ENCODE measurements at places on chromosomes 5 and 9.

DNA sequence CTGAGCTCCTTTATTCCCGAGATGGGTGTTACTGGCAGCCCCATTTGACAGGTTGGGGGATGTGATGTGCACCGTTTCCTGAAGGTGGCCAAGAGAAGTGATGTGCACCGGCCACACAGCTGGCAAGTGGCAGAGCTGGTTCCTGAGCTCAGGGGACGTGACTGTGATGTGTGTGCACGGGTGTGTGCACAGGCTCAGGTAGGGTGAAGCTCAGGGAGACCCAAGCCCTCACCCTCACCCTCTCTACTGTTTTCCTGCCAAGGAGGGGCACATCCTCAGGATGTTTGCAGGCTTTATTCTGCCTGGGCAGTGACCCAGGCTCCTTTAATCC, 56.6 kb downstream of the WWC1 start:
- no peak for DNase-seq

DNA sequence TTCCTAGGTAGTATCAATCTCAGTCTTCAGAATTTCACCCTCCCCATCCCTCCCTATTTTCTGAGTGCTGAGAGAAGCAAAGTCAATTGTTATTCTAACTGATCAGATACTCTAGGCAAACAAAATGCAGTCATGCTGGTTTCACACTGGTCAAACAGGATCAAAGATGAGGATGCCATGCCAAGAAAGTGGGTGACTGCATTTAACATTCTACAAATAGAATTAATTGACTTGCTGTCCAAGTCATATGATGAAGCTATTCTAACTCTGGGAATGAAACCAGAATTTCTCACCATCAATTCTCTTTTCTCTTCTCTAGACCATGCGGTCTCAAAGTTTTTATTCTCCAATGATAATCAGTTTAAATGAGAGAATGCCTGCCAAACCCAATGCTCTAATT, 112.5 kb downstream of the CTNND2 start:
- DNase-seq, result no peak

DNA sequence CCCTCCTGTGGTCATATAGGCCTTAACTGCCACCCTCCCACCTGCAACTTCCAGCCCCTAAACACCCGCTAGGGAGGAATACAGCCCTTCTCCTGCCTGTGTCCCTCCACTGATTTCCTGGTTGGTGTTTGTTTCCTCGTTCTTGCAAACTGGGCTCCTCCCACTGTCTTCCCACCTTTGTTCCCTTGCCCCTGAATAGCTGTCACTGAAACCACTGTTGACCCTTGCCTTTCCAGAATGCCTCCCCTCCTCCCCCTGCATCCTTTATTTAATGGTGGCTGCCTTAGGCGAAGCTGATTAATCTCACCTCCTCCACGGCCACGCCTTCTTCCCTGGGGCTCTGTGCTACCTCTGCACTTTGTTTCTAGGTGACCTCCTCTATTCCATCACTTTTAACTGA, 626.7 kb downstream of the BNC2 start:
- no peak for DNase-seq

GRCh38 chr9:136059321-136059791, 35.7 kb downstream of the NACC2 start:
- no peak for DNase-seq
